GF-D8 (cell line): ENCODE measurements at places on chromosomes 4 and X.

DNA sequence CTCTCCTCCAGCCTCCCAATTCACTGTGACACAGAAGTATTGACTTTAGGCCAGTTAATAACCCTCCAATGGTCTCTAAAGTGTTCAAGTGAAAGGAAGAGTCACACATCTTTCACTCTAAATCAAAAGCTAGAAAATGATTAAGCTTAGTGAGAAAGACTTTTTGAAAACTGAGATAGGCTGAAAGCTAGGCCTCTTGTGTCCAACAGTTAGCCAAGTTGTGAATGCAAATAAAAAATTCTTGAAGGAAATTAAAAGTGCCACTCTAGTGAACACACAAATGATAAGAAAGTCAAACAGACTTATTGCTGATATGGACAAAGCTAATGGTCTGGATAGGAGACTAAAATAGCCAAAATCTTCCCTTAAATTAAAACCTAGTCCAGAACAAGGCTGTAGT is 687.2 kb downstream of the TRIML1 start:
- DNase-seq = no peak

DNA sequence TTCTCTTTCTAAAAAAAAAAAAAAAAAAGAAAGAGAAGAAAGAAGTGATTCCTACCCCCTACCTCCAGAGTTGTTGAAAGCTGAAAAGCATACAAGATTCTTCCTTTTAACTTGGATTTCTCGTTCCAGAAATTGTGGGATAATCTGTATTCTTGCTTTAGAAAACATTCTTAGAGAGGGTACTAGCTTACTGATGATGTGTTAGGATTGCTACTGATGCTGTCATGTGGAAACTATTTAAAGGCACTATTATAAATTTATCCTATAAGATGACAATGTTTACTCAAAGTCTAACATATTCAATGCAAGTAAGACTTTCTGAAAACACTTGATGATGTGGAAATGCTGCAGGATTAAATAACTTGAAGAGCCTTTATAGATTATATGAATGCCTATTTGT is 204.0 kb upstream of the PUDP start:
- DNase-seq = no peak

DNA sequence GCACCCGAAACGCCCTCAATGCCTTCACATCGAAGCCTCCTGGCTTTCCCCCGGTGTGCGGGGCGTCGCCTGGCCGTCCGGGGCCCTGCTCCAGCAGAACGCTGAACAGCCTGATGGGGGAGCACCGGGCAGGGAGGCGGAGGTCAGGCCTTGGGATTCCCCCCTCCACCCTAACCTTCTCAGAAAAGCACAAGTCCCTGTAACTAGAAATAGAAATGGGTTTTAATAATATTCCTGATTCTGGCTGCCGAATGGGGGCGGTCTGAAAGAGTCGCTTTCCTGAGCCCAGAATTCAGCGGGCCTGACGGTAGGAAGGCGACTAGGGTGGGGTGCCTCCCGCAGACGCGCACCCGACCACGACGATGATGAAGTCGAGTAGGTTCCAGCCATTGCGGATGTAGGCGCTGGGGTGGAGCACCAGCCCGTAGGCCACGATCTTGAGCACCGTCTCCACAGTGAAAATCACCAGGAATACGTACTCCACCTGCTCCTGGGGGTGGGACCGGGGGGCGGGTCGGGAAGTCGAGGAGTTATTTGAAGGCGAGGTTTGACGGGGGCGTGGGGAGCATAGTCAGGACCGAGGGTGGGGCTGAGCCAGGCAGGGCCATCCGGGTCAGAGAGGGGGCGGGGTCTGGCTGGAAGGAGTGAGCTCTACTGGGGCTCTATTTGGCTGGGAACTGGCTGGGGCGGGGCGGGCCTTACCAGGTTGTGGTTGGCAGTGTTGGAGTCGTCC is 2.5 kb downstream of the CACNA1F start:
- no peak for DNase-seq

DNA sequence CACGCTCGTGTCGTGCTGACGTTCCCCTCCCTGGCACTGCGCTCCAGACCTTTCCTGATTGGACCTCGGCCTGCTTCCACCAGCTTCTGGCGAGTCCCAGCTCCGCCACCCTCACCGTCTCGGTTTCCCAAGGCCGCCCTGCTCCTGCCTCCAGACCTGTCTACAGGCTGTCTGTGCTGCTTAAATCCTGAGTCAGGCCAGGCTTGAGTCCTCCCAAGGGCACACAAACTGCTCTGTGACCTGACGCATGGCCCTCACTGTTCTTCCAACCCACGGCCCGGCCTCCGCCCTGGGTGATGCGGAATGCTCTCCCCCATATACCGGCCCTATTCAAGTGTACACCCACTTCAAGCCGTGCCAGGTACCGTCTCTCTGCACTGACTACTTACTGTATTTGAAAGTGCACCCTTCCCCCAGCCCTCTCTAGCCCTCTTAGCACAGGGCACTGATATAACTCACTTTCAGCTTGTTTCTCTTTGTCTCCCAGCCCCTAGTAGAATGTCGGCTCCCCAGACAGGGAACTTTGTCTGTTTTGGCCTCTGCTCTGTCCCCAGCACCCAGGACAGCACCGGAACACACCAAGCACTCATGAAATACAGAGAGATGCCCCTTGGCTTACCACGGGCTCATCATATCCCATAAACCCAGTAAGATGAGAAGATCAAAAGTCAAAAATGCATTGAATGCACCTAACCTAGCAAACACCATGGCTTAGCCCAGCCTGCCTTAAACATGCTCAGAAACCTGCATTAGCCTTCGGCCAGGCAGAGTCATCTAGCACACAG is 63.1 kb upstream of the AFAP1 start:
- no peak for DNase-seq

DNA sequence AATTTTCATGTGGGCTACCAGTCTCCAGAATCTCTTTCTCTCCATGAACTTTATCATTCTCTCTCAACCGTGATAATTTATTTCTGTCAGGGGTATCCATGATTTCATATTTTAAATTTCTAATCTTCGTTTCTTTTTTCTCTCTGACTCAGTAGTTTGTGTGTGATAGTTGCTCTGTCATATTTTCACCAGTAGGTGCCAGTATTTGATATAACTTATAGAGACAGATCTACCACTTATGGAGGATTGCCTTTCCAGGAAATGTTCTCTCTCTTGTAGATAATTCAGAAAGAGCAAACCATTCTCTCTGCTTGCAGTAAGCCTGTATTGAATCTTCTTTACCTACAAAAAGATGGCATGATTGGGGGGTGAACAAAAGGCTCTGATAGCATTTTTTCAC is 79.3 kb upstream of the DYNLT3 start:
- no peak for DNase-seq

DNA sequence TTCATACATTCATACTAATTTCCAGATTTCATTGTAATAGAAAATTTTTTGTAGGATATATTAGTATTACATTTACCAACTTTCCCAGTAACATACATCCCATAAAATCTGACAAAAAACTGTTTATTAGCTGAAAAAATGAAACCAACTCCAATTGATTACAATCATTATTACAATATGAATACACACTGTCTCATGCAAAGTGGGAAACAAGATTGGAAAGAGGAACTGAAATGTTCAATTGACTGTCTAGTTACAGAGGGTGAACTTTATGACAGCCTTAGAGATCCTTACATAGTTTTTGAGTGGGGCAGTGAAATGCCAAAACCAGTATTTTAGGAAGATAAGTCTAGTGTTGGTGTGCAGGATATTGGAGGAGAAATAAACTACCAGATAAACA is 2.3 kb upstream of the AMBN start:
- DNase-seq = no peak

- no peak for DNase-seq
Observed at GRCh38 chrX:132023896-132024386, 839 bp downstream of the STK26 start.

DNA sequence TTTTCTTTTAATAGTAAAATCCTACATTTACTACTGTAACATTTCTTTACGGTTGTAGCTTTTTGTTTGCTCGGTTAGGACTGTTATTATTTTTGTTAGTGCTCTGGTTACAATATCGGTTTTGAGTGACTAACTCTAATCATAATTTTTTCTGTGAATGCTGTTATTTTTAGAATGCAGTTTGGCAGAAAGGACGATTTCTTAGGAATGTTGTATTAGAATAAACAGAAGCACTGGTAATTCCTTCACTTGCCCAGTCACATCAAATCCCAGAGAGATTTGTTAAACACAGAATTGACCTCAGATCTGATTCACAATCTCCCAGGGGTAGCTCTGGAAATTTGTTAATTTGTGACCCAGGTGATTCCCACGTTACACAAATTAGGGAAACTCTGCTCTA is 21.7 kb downstream of the DDIT4L start:
- DNase-seq = no peak

GRCh38 chr4:16264798-16265197 is 38.5 kb upstream of the TAPT1 start:
- peak; percentile 42 for DNase-seq
